Breast epithelium (tissue), 4 donors: ENCODE measurements at places on chromosomes 12 and 14. TPM values are rescaled to one million over a fixed set of nuclear protein-coding genes. Genes with fewer than 3 reads are reported as not detected.

DNA sequence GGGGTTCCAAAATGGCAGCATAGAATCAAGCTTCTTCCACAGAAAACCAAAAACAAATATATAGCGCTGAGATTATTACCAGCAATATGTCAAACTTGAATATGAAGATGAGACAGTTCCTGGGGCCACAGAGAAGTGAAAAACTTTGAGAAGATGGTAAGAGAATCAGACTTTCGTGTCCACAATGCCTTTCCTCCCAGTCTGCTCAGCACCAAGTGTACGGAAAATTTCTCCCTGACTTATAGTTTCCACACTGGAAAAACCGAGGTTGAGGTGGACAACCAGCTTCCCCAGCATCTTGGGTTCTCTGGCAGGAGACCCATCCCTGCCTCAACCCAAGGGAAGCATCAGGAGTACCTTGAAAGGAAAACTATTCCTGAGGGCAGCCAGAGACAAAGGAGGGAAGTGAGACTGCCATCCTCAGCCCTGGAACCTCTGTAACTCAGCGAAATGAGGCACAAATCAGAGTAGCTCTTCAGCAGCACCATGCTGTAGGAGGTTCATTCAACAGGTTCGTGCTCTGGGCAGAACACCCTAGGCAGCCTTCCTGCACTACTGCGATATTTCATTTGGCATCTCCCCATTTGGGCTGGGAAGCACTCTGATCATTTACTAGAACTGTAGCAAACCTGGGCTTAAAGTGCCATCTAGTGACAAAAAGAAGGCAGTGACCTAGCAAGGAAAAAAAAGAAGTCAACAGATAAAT lies 52.4 kb upstream of the CAPRIN2 start:
- no peak for DNase-seq
- H3K4me3 ChIP-seq = no peak overlapping the region
- H3K36me3 ChIP-seq = no peaks in the 10 kb centered on the region
- no peaks in the 10 kb centered on the region for H3K4me1 ChIP-seq
- H3K27ac ChIP-seq = no peak overlapping the region
- no peaks in the 10 kb centered on the region for H3K27me3 ChIP-seq

- no peaks in the 10 kb centered on the region for H3K36me3 ChIP-seq
- H3K4me1 ChIP-seq = no peaks in the 10 kb centered on the region
- no peak overlapping the region for H3K4me3 ChIP-seq
- no peaks in the 10 kb centered on the region for H3K27me3 ChIP-seq
- DNase-seq = no peak
These were observed 1112.7 kb downstream of the LRFN5 start for GRCh38 chr14:42719391-42719790.

DNA sequence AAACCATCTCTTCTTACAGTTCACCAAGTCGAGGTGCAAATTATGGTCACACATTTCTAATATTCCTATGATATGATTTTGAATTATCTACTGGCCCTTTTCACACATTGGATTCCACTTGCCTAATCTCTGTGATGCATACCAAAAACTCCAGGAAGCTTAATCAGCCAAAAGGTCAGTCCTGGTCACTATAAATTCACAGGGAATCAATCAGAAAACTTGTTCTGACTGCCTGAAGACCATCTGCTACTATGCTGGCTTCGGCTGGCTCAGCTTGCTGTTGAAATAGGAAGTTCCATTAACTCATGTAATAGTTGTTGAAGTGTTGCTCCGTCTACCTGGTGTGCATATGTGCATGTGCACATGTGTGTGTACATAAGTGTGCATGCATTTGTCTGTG lies 142.8 kb upstream of the FLRT2 start:
- no peak for DNase-seq
- H3K36me3 ChIP-seq = no peaks in the 10 kb centered on the region
- no peaks in the 10 kb centered on the region for H3K4me1 ChIP-seq
- H3K4me3 ChIP-seq = no peak overlapping the region
- H3K27ac ChIP-seq = no peak overlapping the region

- H3K36me3 ChIP-seq = no peaks in the 10 kb centered on the region
- DNase-seq = no peak
- H3K27me3 ChIP-seq = no peaks in the 10 kb centered on the region
- H3K4me1 ChIP-seq = peaks cover 12% of the 10 kb centered on the region
These were observed 45.9 kb downstream of the TSPAN9 start for GRCh38 chr12:3122841-3123678.

- no peaks in the 10 kb centered on the region for H3K36me3 ChIP-seq
- H3K27ac ChIP-seq = no peak overlapping the region
- H3K4me3 ChIP-seq = no peak overlapping the region
- H3K4me1 ChIP-seq = no peaks in the 10 kb centered on the region
- no peak for DNase-seq
- H3K27me3 ChIP-seq = no peaks in the 10 kb centered on the region
These were observed 160.9 kb downstream of the RIMBP2 start for GRCh38 chr12:130555221-130555620.

- H3K4me1 ChIP-seq = no peaks in the 10 kb centered on the region
- DNase-seq = no peak
- H3K27me3 ChIP-seq = no peaks in the 10 kb centered on the region
These were observed 30.6 kb downstream of the ITPK1 start for GRCh38 chr14:93084866-93085857.

GPR135 gene
- total RNA-seq = 5.9 TPM

TMPRSS12 gene
- total RNA-seq = not detected
